ENCODE measurements at places on chromosomes 4 and X.

GRCh38 chr4:18508786-18509185 is 487.2 kb upstream of the LCORL start:
- DNase-seq: no peak

GRCh38 chrX:74931214-74931613 is 6.0 kb upstream of the NEXMIF start:
- DNase-seq: no peak

GRCh38 chrX:5708251-5708650 is 520.4 kb downstream of the NLGN4X start:
- DNase-seq: no peak

DNA sequence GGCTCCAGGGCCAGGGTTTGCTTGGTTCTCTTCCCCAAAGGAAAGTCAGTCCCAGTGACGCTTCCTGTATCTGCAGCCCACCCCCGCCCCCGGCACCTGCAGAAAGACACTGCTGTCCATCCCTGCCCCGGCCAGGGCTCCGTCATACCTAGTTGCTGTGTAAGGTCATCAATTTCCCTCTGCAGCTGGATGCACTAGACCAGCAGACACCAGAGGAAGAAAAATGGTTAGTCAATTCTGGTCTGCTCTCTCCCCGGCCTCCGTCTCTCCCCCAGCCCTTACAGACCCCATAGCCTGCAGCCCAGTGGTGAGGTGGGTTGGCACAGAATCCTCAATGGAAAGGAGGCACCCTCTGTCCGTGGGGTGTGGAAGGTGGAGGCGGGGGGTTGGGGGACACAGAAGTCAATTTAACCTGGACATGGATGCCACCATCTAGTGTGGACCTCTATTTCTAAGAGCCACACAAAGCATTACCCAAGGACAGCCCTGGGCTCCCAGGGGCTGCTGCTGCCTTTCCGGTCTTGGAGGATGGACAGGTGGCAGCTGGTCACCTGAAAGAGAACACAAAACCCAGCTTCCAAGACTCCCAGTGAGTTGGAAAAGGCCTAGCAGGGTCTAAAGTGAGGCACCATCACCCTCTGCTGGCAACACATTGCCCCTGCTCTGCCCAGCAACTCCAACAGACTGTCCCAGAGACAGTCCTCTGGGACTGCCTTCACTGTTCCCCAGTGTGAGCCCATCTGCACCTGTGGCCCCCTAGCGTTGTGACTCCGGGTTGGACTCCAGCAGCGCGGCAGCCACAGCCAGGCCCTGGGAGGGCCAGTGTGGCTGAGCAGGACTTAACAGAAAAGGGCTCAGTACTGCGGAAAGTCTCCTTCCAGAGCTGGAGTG is 40.2 kb upstream of the NHSL2 start:
- no peak for DNase-seq

GRCh38 chrX:7244405-7244804 is 96.5 kb upstream of the PUDP start:
- no peak for DNase-seq

DNA sequence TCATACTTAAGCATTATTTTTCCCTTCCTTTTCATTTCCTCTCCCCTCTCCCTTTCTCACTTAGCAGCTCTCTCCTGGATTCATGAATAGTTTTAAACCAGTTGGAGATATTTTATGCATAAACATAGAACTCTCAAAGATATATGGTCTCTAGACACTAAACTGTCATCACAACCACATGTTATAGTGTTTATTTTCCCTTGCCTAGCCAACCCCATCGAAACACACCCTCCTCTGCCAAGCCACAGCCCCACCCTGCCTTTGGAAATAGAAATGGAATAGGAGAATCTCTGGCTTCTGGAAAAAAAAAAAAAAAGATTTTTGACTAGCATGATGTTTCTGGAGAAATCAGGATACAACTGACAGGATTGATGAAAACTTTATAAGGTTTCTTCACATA is 64.8 kb upstream of the RBPJ start:
- DNase-seq: no peak

DNA sequence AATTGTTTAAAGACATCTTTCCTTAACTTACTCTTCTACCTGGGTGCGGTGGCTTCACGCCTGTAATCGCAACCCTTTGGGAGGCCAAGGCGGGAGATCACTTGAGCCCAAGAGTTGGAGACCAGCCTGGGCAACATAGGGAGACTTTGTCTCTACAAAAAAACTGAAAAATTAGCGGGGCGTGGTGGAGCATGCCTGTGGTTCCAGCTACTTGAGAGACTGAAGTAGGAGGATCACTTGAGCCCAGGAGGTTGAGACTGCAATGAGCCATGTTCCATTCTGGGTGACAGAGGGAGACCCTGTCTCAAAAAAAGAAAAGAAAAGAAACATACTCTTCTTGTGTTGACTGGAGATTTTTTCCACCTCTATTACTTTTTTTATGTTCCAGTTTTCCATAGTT is 181.9 kb downstream of the RAPGEF2 start:
- no peak for DNase-seq

DNA sequence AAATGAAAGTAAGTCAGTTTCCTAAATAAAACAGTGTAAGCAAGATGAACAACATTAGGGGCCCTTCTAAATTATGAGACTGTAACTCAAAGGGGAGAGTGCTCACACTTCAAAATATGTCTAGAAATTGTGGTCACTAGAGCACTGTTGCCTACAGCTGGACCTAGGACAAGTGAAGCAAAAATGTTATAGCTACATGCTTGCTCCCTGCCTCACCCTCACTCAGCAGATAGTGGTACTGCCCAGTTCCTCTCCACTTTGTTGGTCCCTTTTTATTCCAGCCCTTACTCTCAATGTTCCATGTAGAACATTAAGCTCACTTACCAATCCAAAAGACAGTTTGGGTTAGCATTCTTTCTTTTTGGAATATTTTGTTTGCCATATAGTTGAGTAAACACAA is 147.3 kb downstream of the GRIA3 start:
- no peak for DNase-seq

GRCh38 chr4:10530137-10530786 is 73.0 kb upstream of the ZNF518B start:
- no peak for DNase-seq

GRCh38 chr4:83153417-83153816 is 38.9 kb upstream of the PLAC8 start:
- DNase-seq: no peak

DNA sequence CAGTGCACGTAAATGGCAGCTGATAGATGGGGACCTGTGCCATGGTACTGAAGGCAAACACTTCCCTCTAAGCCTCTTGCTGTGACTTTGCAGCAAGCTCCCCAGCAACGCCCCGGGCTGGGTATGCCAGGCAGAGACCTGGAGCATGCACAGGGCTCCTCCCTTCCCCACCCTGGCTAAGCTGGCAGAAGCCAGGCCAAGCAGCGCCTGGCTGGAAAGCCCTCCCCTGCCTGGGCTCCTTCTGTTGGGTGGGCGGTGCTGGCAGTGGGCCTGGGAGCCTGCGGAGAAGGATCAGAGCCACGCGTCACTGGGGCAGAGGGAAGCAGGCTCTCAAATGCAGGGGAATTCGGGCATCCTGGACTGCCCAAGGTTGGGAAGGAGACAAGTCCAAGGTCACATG is 3.6 kb downstream of the ATP2B3 start:
- DNase-seq: no peak

DNA sequence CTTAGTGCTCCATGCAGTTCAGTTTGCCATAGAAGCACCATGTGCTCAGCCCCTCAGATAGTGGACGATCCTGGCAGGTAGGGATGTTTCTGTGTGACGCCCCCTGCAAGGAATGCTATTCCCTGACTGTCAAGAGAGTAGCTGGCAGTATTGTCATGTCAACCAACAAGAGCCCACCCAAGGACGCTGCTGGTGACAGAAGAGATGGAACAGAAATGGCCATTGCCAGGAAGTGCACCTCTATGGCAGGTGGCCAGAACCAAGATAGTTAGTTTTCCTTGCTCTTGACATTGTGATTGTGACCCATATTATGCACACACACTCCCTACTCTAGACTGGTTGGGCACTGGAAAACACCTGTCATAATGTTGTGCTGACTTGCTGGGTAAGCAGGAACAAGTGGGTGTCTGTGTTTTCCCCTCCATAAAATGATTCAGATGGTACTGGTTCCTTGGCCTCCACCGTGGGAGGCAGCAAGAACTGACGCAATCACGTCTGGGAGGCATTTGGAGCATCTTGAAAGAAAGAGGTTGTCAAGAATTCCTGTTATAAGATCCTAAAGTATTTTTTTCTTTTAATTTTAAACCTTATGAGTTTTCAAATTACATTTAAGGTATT is 507.9 kb downstream of the MID1IP1 start:
- DNase-seq: peak; percentile 58

DNA sequence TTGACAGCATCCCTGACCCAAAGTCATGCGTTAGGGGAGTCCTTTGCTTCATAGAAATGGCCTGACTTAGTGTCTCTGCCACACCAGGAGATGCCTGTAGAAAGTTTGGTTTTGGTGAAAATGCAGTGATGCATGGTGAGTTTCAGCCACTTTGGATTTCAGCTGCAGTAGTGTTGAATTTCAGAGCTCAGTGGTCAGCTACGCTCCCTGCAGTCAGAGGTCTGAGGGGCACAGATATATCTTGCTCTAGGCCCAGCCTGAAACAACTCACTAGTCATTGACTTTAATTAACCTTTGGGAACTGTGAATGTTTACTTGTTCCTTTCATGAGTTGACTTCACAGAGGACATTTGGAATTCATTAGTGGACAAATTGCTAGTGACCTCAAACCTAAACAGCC is 17.5 kb downstream of the RBMX2 start:
- DNase-seq: no peak

DNA sequence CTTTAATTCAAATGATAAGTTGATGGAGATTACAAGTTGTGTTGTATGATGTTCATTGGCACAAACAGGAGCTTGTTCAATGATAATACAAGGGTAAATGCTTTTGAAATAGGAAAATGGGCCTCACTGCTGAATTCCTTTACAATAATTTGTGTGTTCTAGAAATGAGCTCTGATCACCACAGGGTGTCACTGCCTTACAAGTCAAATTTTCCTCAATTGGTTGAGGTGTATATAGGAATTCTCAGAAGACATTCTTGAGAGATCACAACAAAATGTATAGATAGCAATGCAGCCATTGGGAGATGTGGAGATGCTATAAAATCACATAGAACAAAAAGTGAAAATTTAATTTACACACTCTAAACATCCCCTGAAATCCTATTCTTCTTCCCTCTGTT is 49.6 kb downstream of the KLF8 start:
- no peak for DNase-seq

DNA sequence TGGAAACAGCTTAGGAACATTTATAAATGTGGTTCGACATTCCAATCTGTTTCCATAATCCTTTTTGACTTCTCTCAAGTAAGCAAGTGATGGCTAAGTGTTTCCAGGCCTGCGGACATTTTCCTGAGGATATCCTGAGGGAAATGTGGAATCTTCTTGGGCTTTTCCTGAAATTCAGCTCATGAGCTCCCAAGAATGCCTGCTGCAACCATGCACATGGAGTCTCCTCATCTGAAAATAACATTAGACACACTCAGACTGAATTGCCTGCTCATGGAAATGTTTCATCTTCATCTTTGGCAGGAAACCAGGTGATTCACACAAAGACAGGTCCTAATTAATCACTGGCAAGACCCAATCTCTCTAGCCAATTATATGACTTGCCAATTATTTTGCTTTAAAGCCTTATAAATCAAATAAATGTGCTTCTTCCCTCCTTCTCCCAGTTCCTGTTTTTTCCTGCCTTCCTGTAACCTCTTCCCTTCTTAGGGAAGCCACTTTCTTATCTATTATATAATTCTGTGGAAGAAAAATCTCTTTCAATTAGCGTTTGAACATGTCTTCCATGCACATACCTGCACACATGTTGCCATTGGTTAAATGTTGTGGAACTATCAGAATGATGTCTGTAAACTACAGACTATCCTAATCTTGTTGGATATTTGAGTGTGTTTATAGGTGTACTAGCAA is 104.6 kb upstream of the MXRA5 start:
- DNase-seq: no peak

DNA sequence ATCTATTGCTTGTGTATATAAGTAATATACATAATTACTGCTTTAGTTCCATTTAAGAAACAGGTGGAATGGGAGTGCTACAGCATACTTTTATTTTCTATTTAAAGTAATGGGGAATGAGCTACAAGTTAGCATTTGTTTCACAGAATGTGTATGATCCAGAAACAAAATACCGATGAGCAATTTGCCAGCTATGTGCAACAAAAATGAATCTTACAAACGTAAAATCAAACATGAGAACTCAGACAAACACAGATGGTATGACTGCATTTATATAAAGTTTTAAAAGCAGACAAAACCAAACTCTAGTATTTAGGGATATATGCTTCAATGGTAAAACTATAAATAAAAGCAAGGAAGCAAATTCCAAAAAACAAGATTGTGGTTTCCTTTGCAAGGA is 141.7 kb downstream of the PAPSS1 start:
- no peak for DNase-seq

DNA sequence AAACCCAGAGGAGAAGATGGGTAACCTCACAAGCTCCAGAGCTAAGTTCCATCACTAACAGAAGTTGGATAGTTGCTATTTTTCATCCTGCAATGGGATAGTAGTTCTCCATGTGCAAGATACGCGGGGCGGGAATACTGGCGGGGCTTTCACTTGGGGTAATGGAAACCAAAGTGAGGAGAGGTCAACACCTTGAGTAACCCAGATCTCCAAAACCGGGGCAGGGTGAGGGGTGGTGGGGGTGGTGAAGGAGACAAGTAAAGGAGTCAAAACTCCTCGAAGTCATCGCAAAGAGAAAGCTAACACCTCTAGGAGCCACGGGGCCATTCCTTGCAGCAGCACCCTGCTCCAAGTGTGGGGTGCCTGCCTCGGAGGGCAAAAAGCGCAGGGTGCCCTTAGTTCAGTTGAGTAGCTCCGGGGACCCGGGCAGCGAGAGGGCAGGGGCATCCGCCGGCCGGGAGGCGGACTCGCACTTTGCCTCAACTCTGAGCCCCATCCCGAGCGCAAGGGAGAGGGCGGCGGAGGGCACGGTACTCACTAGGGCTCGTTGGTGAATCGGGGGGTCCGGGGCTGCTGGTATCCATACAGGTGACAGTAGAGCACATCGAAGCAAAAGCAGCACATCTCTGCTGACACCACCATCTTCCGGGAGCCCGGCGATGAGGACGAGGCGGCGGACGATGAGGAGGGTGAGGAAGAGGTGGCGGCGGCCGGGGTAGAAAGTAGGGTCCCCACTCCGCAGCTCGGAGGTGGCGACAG is 645 bp downstream of the AMMECR1 start:
- DNase-seq: no peak

GRCh38 chr4:32574803-32575202 is 1854.6 kb downstream of the PCDH7 start:
- DNase-seq: no peak

DNA sequence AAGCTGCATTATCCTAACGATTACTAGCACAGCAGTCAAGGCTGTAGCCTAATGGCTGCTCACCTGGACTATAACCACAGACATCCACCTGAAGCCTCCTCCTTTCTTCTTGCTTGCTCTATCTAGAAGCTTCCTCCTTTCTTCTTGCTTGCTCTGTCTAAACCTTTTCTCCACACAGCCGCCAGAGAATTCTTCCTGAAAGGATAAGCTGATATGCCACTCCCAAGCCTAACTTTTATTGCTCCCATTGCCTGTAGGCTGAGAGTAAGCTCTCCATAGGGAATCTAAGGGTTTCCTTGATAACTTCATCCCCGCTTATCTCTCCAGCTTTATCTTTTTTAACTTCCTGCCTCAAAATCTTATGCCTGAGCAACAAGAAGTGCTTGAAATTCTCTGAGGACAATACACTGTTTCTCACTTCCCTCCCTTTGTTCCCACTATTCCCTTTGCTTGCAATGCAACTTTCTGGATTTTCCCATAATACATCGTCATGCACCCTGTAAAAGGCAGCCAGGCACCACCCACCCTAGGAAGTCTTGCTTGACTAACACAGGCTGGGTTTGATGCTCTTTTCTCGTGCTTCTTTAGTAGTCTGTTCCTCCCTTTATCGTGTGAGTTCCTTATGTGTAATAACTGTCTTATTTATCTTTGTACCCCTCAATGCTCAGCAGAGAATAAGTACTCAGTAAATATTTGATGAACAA is 1.4 kb upstream of the LRIT3 start:
- no peak for DNase-seq
